Activated CD8-positive, alpha-beta T cell treated with anti-CD3 and anti-CD28 coated beads for 36 hours (primary cell): ENCODE measurements at places on chromosomes 6 and 20. TPM values are rescaled to one million over a fixed set of nuclear protein-coding genes. Genes with fewer than 3 reads are reported as not detected.

Gene MAP3K4
- 31.3 TPM for total RNA-seq

- H3K36me3 ChIP-seq: peaks cover 6% of the 10 kb centered on the region
- H3K4me3 ChIP-seq: no peak overlapping the region
- no peak overlapping the region for H3K27ac ChIP-seq
- DNase-seq: no peak
- H3K27me3 ChIP-seq: no peaks in the 10 kb centered on the region
- no peaks in the 10 kb centered on the region for H3K4me1 ChIP-seq
Observed at GRCh38 chr6:162554531-162554930, 173.0 kb downstream of the PRKN start.

DNA sequence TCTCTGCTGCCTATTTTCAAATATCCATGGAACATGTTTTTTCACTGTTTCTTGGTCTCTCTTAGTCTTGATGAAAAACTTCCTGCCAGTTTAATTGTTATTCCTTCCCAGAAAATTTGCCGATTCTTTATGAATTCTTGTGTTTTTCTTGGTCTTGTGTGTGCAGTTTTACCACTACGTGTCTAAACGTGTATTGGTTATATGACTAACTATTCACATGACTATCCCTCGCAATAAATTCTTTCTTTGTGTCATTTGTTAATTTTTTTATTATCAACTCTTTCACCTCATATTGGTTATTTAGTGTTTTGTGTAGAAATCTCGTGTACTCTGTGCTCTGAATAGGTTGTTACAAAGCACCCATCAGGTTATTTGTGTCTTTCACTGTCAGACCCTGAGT is 315.4 kb downstream of the HAO1 start:
- no peak overlapping the region for H3K4me3 ChIP-seq

DNA sequence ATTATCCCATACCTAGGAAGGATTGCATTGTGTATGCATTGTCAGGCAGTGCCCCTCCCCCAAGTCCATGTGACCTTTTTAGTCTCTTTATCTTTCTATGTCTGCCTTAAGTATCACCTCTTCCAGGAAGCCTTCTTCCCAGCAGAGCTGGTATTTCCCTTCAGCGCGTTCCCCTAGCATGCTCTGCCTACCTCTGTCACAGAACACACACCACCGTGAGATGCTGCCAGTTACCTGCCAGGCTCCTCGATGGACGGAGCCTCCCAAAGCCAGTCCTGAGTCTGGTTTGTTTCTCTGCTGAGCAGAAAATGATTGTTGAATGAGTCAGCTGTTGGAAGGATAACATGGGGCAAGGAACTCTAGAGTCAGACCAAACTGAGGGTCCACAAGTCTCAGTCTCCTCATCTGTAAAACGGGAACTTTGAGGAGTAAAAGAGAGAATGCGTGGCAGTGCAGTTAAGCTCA is 11.3 kb upstream of the ZNF335 start:
- H3K4me1 ChIP-seq: peaks cover 3% of the 10 kb centered on the region
- no peak overlapping the region for H3K27ac ChIP-seq
- no peak for DNase-seq
- peaks cover 6% of the 10 kb centered on the region for H3K27me3 ChIP-seq

Gene RIMS1
- total RNA-seq: not detected

- H3K4me1 ChIP-seq: peaks cover 4% of the 10 kb centered on the region
- H3K27me3 ChIP-seq: peaks cover 4% of the 10 kb centered on the region
- H3K27ac ChIP-seq: no peak overlapping the region
- no peaks in the 10 kb centered on the region for H3K36me3 ChIP-seq
Observed at GRCh38 chr6:156557251-156557910, 219.8 kb upstream of the ARID1B start.

Gene ADGRG6
- 1.3 TPM for total RNA-seq

GRCh38 chr6:52962701-52963100 is 32.4 kb downstream of the GSTA4 start:
- no peaks in the 10 kb centered on the region for H3K27me3 ChIP-seq
- H3K4me1 ChIP-seq: no peaks in the 10 kb centered on the region
- no peak for DNase-seq
- H3K27ac ChIP-seq: no peak overlapping the region
- no peak overlapping the region for H3K4me3 ChIP-seq

- H3K36me3 ChIP-seq: no peaks in the 10 kb centered on the region
- no peak for DNase-seq
- no peaks in the 10 kb centered on the region for H3K27me3 ChIP-seq
- H3K4me1 ChIP-seq: peaks cover 11% of the 10 kb centered on the region
- H3K27ac ChIP-seq: no peak overlapping the region
Observed at GRCh38 chr6:3326184-3326971, 67.6 kb downstream of the PSMG4 start.

- peaks cover 2% of the 10 kb centered on the region for H3K4me1 ChIP-seq
- DNase-seq: no peak
- no peaks in the 10 kb centered on the region for H3K27me3 ChIP-seq
- H3K36me3 ChIP-seq: peaks cover 4% of the 10 kb centered on the region
- H3K4me3 ChIP-seq: no peak overlapping the region
- no peak overlapping the region for H3K27ac ChIP-seq
Observed at GRCh38 chr6:130269969-130270635, 47.4 kb upstream of the SAMD3 start.

GRCh38 chr6:106702451-106703110 is 73.2 kb downstream of the QRSL1 start:
- no peak overlapping the region for H3K4me3 ChIP-seq
- H3K27me3 ChIP-seq: peaks cover 10% of the 10 kb centered on the region
- no peaks in the 10 kb centered on the region for H3K36me3 ChIP-seq
- DNase-seq: peak; percentile 3
- no peak overlapping the region for H3K27ac ChIP-seq
- H3K4me1 ChIP-seq: peaks cover 2% of the 10 kb centered on the region

DNA sequence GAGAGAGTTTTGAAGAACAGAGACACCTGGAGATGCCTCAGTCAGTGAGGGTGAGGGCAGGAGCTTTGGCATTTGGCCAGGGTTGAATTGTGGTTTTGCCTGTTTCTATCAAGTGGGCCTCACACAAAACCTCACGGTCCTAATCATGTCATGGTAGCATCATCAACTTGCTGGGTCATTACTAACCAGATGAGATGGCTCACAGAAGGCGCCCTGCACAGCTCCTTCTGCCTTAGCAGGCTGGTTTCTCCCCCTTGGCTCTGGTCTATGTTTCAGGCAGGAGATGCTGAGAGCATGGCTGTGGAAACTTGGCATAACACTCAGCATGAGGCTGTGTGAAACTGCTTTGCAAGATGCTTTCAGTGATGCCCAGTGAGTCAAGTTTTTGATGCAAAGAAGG is 99.3 kb downstream of the LRRC1 start:
- H3K4me1 ChIP-seq: peaks cover 13% of the 10 kb centered on the region
- peak; percentile 81 for DNase-seq
- peaks cover 2% of the 10 kb centered on the region for H3K36me3 ChIP-seq
- no peak overlapping the region for H3K4me3 ChIP-seq
- no peaks in the 10 kb centered on the region for H3K27me3 ChIP-seq

DNA sequence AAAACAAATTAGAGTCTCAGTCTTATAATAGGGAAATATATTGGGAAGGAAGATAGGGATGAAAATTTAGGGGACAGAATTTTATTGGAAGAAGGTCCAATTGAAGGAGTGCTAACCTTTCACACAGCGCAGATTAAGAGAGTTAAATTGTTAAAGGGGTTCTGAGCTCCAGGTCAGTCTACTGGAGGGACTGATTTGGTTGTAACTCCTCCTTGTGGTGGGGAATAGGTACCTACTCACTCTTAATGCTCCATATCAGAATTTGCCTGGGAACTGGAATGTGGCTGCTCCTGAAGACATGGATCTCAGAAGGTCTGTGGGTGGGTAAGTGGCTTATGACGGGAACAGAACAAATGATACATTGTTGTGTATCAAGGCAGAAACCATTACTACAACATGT is 143.5 kb downstream of the FLRT3 start:
- no peak overlapping the region for H3K27ac ChIP-seq
- H3K4me3 ChIP-seq: no peak overlapping the region
- H3K4me1 ChIP-seq: no peaks in the 10 kb centered on the region
- no peaks in the 10 kb centered on the region for H3K27me3 ChIP-seq

GRCh38 chr6:15735567-15736265 is 72.9 kb upstream of the DTNBP1 start:
- DNase-seq: peak; percentile 8
- no peak overlapping the region for H3K4me3 ChIP-seq
